GM12891 (cell line): ENCODE measurements at places on chromosomes 12 and 14.

GRCh38 chr14:105448706-105449111, 25.9 kb upstream of the CRIP2 start:
- peak; percentile 96 for DNase-seq

GRCh38 chr14:61562321-61563161, 132.8 kb upstream of the HIF1A start:
- no peak for DNase-seq

GRCh38 chr12:82672811-82673495, 13.8 kb upstream of the TMTC2 start:
- DNase-seq, result no peak

DNA sequence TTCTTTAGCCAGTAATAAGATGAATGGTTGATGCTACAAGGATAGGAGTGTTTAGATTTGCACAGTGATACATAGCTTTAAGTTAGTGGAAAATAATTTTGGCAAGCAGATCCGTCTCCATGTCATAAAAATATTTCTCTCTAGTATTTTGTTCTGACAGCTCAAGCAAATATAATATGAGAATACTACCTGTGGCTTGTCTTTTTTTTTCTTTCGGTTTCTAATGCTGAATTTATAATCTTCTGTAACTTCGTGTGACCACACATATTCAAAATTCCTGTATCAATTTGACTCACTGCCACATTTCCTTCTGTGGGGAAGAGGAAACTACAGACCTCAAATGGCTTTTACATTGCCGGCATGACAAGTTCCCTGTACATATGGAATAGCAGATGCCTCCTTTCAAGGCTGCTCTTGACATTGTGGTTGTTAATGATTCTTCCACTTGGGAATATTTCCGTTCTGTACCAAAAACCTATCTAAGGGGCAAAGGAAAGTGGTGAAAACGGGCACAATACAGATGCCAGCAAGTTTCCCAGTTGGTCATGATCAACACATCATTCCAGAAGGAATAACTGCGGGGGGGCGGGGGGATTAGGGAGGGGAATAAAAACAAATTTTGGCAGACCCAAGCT, 103.6 kb upstream of the CCDC91 start:
- DNase-seq, result no peak

GRCh38 chr12:15230137-15230536, 8.9 kb upstream of the RERG start:
- no peak for DNase-seq

DNA sequence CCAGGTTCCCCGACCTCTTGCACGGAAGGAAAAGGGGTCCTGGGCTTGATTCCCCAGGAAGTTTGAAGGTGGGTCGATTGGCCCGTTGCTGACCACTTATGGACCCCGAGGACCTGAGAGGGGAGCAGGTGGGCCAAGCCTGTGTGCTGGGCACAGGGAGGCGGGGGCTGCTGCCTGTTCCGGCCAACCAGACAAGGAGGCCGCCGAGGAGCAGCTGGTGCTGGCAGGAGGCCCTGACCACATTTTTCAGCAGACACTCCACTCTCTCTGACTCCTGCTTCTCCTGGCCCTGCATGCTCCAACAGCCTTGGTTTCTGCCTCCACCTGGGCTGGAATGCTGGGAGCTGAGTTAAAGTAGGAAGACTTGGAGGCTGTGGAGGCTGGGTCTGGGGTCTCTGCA, 42.8 kb downstream of the NOS1 start:
- DNase-seq, result no peak

- DNase-seq, result no peak
These were observed 100.5 kb upstream of the RFLNA start for GRCh38 chr12:124194264-124194892.

- no peak for DNase-seq
These were observed 36.0 kb downstream of the TMEM63C start for GRCh38 chr14:77217551-77217950.

GRCh38 chr12:124700810-124701592, 133.6 kb upstream of the NCOR2 start:
- no peak for DNase-seq
